ENCODE measurements at places on chromosomes 7 and 10. TPM values are rescaled to one million over a fixed set of nuclear protein-coding genes. Genes with fewer than 3 reads are reported as not detected.
A peak's percentile ranks its signal among the peaks of the same experiment; 100 is the strongest.

GRCh38 chr10:101293007-101293723 lies 60.8 kb upstream of the BTRC start:
- ATAC-seq, result peak; percentile 10

CEP41 gene
- total RNA-seq, result 4.8 TPM

DNA sequence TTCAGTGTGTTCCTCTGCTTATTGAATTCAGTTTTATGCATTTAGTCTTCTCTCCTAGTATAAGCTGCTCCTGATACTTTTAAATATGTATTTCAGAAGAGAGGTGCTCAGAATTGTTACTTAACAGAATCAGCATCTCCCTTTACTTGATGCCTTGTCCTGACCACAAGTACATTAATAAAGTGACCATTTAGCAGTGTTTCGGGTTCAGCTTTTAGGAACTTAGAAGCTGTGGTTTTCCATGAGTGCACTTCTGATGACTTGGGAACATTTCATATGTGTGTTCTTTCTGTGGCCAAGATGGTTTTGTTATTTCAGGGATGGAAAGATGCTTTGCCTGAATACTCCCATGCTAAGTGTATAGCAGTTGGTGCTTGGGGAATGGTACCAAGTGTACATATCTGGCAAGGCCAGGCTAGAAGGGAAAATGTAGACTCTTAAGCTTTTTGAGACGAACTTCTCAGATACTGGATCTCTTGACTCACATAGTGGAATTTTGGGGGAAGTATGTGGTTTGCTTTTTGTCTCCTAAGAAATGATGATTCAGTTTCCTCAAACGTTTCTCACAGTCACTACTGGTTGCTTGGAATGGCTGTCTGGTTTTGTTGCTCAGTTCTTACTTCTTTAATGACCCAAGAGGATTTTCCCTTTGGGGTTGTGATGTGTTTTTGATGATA lies 17.2 kb downstream of the SGPL1 start:
- ATAC-seq, result no peak

GRCh38 chr10:44988957-44989585 lies 10.5 kb upstream of the DEPP1 start:
- ATAC-seq, result no peak

DNA sequence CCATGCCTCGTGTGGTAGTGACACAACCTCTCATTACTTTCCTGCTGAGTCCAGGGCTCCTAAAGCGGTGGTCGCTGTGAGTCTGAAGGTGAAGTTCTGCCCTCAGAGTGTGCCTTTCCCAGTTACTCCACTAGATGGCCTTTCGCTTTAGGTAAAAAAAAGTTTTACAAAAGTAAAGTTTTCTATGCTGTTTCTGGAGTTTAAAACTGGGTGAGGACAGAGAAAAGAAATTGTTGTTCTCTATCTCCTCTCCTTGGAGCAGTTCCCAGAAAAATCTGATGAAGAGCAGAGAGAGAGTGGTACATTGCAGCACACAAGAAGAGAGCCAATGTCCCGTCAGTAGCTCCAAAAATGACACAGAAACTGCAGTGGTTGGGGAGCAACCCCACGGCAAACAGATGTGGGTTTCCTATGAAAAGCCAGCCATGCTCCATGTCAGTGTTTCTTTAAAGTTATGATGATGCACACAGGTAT lies 257.1 kb downstream of the GLI3 start:
- ATAC-seq, result no peak

GRCh38 chr10:7359954-7360353 lies 50.9 kb downstream of the SFMBT2 start:
- ATAC-seq, result no peak

- ATAC-seq, result peak; percentile 8
Measured at GRCh38 chr7:725223-726005, 1.1 kb upstream of the DNAAF5 start.

- no peak for ATAC-seq
Measured at GRCh38 chr7:151807846-151808245, 69.1 kb downstream of the PRKAG2 start.

DNA sequence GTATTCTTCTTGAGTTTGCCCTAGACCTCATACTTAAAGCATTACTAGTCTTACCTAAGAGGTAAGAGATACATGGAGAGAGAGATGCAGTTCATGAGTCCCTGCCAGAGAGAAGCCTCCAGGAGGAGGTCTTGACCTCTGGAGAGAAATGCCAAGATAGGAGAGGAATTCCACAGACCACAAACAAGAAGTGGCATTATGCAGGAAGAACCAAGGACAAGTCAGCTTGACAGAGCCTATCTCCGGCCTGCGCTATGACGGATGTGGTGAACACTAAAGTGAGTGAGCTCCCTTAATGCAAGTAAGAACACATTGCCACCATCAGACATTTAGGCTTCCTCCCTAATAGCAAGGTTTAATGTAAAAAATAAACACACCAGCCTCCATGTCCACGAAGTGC lies 27.9 kb upstream of the COL1A2 start:
- no peak for ATAC-seq

- no peak for ATAC-seq
Measured at GRCh38 chr7:20218279-20218678, 1.1 kb upstream of the MACC1 start.

NCF1 gene
- total RNA-seq, result 2.7 TPM

DNA sequence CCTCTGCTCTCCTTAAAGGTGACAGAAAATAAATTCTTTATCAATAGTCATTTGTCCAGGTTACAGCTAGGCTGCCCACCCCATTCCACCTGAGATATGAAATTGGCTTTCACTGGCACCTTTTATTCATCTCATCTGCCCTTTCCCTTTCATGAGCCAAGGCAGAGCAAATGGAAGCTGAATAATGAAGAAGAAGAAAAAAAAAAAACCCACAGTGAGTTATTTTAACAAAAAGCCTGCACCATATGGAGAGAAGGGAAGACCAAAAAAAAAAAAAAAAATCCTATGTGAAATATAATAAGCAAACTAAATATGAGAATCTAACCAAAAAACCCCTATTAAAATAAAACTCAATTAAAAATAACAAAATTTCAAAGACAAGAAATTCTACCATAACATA lies 59.2 kb downstream of the CHCHD3 start:
- no peak for ATAC-seq

DNA sequence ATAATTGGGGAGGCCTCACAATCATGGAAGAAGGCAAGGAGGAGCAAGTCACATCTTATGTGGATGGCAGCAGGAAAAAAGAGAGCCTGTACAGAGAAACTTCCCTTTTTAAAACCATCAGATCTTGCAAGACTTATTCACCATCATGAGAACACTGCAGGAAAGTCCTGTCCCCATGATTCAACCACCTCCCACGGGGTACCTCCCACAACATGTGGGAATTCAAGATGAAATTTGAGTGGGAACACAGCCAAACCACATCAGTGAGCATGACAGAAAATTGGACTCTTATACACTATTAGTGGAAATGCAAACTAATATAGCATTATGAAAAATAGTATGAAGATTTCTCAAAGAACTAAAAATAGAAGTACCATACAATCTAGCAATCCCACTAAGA lies 271.2 kb downstream of the MAGI2 start:
- no peak for ATAC-seq

DNA sequence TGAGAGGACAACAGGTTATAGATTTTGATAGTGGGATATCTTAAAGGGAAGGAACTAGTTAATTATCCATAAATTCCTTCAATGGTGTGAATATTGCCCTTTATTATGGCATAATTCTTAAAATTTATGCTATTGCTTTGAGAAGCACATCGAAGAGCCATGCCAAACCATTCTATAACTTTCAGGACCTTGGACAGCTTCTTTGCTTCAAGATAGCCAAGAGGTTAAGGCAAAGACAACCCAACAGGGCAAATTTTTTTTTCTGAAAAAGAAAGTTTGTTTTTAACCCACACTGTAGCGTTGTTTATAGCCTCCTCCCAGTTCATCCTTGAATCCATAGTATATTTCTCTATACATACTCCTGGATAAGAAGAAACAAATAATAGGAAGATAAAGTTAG lies 103.2 kb downstream of the NRG3 start:
- ATAC-seq, result no peak

DNA sequence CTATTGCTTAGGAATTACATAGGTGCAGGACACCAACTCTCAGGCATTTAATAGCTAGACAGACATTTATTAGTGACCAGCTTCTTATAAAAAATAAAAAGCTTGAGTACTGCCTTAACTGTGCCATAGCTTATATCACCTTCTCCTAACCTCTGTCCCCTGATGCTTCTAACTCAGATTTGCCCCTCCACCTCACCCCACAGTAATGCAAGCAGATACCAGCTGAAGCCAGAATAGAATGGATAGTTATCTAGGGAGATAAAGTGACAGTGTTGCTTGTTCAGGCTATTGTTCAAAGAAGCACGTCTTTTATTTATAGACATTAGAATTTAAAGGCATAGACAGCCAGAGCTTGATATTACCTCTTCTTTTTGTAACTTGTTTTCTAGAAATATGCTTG lies 99.6 kb upstream of the GLCCI1 start:
- ATAC-seq, result no peak

DNA sequence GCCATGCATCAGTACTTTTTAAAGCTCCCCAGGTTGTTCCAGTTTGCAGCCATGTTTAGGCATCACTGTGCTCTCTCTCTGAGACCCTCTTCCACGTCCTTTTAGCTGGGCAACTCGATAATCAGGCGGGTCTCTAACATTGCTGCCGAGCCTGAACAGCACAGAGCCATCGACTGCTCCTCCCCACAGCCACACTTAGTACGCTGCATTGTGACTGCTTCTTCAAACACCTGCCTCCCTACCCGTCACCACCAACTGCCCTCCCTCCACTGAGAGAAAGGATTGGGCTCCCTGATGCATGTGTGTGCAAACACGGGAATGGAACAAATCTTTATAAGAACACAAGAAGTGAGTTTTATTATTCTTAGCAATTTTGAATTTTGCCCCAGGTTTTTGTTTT lies 11.4 kb upstream of the TACR2 start:
- no peak for ATAC-seq

RSPH10B2 gene
- 0.28 TPM for total RNA-seq

GRCh38 chr7:98943336-98943735 lies 65.0 kb downstream of the TRRAP start:
- no peak for ATAC-seq

GRCh38 chr7:28958235-28958979 lies at the start of gene TRIL:
TSS of gene TRIL (minus strand) at chr7:28958330. CDS start at chr7:28958046, 284 bp downstream.
- peak; percentile 35 for ATAC-seq

- no peak for ATAC-seq
Measured at GRCh38 chr7:3510101-3511020, 209.3 kb downstream of the SDK1 start.

GRCh38 chr10:5692461-5693358 lies 8.1 kb downstream of the TASOR2 start:
- peak; percentile 74 for ATAC-seq

DNA sequence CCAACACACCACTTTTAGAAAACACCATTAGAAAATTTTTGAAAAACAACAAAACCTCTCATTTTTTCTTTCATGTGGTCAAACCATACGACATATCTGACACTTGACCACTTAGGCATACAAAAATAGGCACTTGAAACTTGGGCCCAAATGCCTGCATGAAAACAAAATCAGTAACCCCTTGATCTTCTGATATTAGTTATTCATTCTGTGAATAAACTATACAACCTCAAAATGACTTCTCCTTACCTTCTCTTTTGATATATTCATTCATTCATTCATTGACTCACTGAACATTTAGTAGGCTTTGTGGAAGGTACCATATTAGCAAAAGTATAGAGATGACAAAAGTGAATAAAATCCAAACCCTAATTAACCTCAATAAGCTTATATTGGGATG lies 26.4 kb downstream of the ITGB1 start:
- ATAC-seq, result no peak

DNA sequence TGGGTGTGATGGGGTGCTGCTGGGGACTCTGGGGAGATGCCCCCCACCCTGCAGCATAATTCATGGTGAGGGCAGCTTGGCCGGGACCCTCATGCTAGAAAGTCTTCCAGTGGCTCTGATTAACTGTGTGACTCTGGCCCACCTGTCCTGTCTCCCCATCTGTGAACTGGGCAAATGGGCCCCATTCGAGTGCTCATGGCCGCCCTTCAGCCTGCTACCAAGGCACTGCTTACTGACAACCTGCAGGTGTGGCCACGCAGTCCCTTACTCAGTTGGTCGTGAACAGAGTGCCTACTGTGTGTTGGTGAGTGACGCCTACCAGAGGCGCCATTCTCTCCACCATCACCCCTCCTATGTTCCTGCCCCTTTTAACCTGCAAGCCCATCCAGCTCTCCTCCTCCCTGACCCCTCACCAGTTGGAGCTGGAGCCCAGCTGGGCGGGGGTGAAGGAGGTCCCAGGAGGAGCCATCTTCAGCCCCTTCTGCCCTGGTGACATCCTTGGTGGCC lies 109.4 kb downstream of the ZMIZ1 start:
- no peak for ATAC-seq
